ENCODE measurements at places on chromosomes 16 and 17. TPM values are rescaled to one million over a fixed set of nuclear protein-coding genes. Genes with fewer than 3 reads are reported as not detected.

DNA sequence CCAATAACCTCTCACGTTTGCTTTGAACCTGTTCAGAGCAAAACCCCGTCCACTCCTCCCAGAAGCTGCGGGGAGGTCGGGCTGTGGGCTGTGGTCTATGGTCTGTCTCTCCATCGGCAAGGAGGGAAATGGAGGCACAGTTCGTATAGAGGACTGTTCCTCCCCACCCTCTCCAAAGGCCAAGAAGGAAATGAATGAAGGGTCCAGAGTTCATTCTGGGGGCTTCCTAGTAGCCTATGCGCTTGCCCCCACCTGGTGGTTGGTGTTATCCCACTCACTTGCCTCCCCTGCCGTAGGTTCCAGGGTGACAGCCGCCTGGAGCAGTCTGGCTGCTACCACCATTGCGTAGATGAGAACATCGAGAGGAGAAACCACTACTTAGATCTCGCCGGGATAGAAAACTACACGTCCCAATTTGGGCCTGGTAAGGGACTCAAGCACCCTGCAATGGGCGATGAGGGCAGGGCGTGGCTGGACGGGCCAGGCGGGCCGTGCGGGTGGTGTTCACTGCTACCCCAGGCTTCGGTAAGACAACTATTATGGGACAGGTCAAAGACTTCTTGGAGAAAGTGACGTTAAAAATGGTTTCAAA, 49.0 kb downstream of the SNX20 start:
- no peak for DNase-seq

The RGS11 gene
- 5.9 TPM for total RNA-seq

DNA sequence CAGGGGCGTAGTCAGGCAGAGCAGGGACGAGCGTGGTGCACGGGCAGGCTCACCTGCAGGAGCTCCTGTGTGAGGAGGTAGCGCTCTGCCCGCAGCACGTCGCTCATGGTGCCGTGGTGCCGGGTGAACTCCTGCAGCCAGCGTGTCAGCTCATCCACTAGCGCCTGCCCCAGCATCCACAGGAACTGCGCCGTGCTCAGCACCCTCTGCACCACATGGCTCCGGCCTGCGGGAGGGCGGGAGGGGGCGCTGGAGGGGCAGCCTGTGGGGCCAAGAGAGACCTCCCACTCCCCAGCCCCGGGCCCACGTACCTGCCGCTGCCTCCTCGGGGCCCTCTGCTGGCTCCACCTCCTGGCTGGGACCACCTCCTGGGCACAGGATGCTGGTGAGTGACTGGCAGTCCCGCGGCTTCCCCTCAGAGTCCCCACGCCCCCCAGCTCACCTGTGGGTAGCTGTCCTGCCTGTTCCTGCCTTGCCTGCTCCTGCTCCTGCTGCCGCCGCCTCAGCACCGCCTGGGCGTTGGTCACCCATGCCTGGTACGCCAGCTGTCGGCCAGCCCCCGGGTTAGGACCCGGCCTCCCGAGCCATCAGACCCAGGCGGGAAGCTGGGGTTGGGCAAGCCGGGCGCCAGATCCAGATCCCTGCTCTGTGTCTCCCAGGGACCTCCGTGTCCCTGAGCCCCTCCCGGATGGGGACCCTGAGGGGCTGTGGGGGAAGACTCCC, 16.6 kb downstream of the CTU2 start:
- no peak for DNase-seq

DNA sequence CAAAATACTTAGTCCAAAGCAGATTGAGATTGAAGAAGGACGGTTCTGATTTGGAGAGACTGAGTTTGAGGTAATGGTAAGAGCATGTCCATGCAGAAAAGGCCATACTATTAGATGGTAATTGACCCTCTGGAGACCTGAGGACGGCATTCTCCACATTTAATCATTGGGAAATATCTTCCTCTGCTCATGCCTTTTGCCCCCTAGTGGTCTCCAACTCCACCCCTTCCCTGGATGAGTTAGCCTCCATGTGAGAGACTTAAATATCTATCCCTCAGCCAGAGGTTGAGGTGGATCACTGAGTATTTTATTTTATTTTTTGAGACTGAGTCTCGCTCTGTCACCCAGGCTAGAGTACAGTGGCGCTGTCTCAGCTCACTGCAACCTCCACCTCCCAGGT, 10.4 kb upstream of the OR3A1 start:
- DNase-seq = no peak

- peak; percentile 55 for DNase-seq
Measured at GRCh38 chr17:42428141-42428944, 5.3 kb upstream of the CAVIN1 start.

The TSEN54 gene
- 25.8 TPM for total RNA-seq

DNA sequence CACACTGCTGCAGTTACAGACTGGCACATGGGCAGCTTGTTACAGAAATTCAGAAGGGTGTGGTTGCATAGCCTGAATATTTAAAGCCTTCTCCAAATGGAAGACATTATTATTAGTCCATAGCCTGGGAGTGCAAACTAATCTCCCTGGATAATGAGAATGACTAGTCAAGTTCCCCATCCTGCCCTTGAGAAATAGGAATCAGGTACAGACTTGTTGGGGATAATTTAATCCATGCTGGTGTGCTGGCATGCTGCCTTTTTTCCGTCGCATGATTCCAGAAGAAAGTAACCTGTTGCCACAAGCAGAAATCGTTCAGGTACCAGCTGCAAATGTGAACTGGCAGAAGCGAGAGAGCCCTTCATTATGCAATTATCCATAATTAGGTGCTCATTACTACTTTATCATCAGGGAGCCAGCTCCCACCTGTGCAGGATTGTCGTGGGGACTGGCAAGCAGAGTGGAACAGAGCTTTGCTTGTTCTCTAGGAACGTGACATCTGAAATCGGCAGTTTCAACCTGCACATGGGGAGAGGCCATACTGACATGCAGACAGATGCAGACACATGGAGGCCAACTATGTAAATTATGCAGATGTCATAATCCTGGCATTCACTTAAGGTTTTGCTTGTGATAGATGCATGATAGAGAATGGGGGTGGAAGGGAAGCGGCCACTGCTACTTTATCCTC, 419.4 kb downstream of the PMP22 start:
- DNase-seq = no peak
